ENCODE measurements at places on chromosomes 2 and 18. TPM values are rescaled to one million over a fixed set of nuclear protein-coding genes. Genes with fewer than 3 reads are reported as not detected.

TCF7L1 gene
- 5.8 TPM for total RNA-seq

PKDCC gene
- total RNA-seq: 29.7 TPM

DNA sequence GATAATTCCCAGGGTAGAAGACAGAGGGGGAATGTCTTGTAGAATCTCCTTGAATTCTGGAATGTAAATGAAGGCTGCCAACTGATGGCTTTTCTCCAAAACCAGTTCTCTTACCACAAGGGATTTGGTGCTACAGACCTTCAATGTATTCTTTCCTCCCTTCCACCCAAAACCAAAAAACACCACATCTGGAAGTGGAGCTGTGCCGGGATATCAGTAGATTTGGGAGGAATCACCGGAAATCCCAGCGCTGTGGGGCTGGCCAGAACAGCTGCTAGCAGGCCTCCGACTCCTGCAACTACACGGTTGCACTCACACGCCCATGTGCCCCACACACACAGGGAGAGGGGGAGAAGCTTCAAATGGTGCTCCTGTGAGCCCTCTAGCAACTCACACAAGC lies 45.7 kb downstream of the RPL31 start:
- no peaks in the 10 kb centered on the region for H3K4me1 ChIP-seq
- DNase-seq: no peak
- no peaks in the 10 kb centered on the region for H3K36me3 ChIP-seq
- no peaks in the 10 kb centered on the region for H3K27me3 ChIP-seq
- no peak overlapping the region for H3K4me3 ChIP-seq
- H3K27ac ChIP-seq: no peak overlapping the region

- H3K4me3 ChIP-seq: no peak overlapping the region
- no peaks in the 10 kb centered on the region for H3K4me1 ChIP-seq
- DNase-seq: no peak
Observed at GRCh38 chr2:148860037-148860436, 15.0 kb upstream of the KIF5C start.

DNA sequence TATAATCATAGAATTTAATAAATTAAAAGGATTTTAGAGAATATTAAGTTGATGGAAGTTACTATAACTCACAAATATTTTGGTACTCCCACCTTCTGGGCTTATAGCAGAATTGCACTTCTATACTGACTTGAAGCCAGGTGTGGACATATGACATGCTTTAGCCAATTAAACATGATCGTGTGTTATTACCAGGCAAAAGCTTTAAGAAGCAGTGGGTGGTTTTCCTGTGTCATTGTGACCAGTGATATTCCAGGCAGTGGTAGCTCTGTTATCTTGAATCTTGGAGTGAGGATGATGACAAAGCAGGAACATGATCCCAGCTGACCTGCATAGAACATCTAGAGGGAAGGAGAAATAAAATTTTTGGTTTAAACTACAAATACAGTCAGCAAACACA lies 370.9 kb upstream of the ZEB2 start:
- H3K27ac ChIP-seq: no peak overlapping the region
- DNase-seq: no peak
- no peaks in the 10 kb centered on the region for H3K36me3 ChIP-seq
- no peaks in the 10 kb centered on the region for H3K27me3 ChIP-seq
- H3K4me3 ChIP-seq: no peak overlapping the region
- H3K4me1 ChIP-seq: no peaks in the 10 kb centered on the region

DNA sequence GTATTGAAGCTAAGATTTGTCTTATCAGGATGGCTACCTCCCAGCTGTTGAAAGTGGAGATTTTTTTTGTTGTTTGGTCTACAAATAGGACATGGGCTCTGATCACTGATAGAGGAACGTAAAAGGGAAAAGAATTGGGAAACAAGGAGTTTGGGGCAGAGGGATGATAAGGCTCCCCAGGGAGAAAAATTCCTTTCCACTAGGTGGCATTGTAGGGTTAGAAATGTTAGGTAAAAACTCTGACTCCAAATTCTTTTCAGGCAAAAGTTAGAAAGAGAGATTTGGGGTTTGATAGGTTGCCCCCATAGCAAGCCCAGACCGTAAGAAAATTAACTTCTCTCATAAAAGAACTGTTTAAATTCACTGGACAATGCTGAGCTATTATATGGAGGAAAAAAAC lies 19.8 kb downstream of the CMPK2 start:
- no peak for DNase-seq
- no peaks in the 10 kb centered on the region for H3K4me1 ChIP-seq
- no peaks in the 10 kb centered on the region for H3K27me3 ChIP-seq
- H3K27ac ChIP-seq: no peak overlapping the region
- peak overlapping the region; percentile 9 for H3K4me3 ChIP-seq

DNA sequence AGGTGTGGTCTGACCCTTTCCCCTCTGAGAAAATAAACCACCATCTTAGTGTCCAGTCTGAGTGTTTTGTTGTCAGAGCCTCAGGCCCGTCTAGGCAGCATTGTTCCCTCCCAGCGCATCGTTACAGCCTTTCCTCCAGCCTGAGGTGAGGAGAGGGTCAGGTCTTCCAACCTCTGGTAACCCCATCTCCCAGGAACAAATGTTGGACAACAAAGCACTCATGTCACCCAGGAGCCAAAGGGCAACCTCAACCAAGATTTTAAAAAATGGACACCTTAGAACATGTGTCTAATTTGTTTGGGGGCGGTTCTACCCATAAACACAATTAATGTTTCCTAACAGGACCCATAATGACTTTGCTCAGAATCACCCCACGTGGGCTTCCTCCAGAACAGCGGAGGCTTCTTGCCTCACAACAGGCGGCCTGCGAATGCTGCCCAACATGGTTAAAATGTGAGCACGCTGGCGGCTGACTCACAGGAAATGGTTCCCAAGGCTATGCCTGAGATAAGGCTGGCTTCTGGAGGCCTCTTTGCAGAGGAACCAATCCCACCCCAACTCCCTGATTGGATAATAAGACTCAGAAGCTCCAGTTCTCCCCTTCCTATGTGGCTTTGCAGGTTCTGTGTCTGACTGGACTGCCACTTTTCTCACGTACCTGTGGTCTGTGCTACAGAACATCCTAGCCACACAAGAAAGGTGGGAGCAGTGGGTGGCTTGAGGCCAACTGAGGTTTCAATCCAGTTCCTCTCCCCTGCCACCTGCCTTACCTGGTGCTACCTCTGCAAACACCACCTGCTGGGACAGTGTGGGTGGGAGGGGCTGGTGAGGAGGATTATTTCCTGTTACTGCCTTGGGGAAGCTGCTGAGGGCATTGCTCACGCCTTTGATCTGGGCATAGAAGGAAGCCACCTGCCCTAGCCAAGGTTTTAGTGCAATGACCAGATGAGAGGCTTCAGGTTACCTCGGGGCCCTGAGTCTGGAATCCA lies 108.8 kb downstream of the B3GNT2 start:
- DNase-seq: peak; percentile 97
- peak overlapping the region; percentile 75 for H3K27ac ChIP-seq
- H3K36me3 ChIP-seq: no peaks in the 10 kb centered on the region
- H3K27me3 ChIP-seq: no peaks in the 10 kb centered on the region
- H3K4me1 ChIP-seq: peaks cover 43% of the 10 kb centered on the region
- no peak overlapping the region for H3K4me3 ChIP-seq
